ENCODE measurements at places on chromosomes 7 and 10.

- no peak for DNase-seq
Measured at GRCh38 chr7:79893991-79894390, 240.6 kb upstream of the GNAI1 start.

GRCh38 chr10:99431190-99431760, 851 bp upstream of the GOT1 start:
- DNase-seq: no peak

DNA sequence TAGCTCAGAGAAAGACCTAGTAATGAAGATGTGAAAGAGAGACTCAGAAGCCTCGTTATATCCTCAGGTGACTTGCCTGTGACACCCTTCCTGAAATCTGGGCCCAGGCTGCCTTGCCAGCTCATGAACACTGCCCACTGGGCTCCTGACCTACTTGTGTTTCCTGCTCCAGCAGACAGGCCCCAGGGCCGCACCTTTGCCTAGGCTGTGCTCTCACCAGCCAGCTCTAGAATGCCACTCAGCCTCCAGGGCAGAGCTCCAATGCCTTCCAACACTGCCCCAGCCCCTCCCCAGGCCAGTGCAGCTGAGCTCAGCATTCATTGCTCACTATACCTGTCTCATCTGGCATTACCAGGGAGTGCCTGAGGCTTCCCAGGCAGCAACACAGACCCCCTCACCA, 94.3 kb downstream of the DLG5 start:
- peak; percentile 61 for DNase-seq

GRCh38 chr7:142024547-142024946, 28.9 kb downstream of the MGAM start:
- DNase-seq: no peak

DNA sequence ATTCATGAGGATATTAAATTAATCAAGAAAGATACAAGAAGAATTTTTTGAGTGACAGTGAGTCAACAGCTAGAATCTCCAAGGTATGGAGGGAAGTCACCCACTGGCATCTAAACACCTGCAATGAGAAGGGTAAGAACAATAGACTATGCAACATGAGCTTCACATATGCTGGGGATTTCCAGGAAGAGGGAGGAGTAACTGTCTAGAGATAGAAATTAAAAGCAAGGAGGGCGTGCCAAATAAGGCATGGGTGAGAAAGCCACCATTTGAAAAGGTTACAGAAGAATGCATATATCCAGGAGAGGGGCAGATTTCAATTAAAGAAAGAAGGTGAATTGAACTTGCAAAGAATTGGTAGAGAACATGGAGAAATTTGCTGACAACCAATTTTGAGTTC, 365.7 kb downstream of the GPR37 start:
- no peak for DNase-seq

- DNase-seq: no peak
Measured at GRCh38 chr7:99631295-99632109, 14.8 kb downstream of the ZSCAN25 start.

DNA sequence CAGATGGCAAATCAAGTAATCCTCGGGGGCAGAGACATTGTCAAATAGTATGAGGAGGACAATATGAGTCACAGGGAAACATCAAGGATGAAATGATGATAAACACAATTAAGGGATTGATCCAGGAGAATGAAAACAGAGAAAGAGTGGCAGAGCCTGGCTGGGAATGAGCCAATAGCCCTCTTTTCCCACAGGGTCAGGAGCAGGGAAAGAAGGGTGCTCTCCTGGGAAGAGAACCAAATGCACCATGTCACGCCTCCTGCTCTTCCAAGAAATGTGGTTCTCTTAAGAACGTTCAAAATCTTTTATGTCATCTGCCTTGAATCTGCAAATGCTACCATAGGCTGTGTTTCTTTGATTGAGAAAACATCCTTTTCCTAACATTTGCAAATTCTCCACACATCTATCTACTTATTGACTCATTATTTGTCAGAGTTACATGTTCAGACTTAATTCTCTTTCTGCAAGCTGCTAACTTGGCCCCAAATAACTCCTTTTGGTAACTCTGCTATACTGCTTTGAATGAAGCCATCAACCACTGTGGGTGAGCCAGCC, 50.6 kb downstream of the HIPK2 start:
- DNase-seq: no peak

GRCh38 chr7:102874166-102874829, 38.5 kb upstream of the LRRC17 start:
- DNase-seq: no peak

DNA sequence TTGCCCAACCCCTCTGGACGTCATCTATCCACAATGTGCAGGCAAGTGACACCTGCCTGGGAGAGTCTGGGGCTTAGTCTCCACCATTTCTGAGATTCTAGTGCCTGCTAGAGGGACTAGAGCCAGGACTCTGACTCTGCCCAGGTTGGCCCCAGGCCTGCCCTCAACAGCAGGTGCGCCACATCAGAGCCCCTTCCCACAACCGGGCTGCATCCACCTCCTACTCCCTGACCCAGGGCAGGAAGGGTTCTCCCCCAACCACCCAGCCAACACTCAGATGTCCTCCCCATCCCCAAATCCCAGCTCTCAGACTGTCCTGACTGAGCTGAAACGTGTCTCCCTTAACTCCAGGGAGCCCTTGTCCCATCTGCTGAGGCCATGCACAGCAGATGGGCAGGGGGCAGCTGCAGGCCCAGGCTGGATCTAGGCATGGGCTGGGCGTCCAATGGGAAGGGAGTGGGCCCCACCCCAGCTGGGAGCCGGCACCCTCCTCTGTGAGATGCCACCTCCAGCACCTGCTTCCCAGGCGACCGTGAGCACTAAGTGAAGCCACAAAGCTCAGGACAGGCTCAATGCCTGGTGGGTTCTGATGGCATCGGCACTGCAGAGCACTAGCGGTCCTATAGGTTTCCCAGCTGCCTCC, 49.2 kb downstream of the RASGEF1A start:
- DNase-seq: no peak

GRCh38 chr10:35633006-35633980, 8.8 kb downstream of the FZD8 start:
- DNase-seq: no peak

DNA sequence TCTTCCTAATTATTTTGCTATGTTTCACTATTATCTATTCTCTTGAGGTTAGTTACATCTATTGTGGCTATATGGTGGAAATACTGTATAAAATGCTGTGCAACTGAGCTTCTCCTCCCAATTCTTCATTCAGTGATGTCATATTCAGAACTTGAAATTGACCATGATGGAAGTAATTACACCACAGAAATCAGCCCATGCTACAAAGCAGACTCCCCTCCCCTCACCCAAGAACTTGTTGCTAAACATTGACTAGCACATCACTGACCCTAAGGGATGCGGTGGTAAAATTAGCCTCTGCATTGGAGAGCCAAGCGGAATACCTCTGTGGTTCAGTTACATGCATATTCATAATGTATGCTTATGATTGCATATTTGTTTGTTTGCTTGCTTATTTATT, 8.8 kb downstream of the CALD1 start:
- DNase-seq: no peak

DNA sequence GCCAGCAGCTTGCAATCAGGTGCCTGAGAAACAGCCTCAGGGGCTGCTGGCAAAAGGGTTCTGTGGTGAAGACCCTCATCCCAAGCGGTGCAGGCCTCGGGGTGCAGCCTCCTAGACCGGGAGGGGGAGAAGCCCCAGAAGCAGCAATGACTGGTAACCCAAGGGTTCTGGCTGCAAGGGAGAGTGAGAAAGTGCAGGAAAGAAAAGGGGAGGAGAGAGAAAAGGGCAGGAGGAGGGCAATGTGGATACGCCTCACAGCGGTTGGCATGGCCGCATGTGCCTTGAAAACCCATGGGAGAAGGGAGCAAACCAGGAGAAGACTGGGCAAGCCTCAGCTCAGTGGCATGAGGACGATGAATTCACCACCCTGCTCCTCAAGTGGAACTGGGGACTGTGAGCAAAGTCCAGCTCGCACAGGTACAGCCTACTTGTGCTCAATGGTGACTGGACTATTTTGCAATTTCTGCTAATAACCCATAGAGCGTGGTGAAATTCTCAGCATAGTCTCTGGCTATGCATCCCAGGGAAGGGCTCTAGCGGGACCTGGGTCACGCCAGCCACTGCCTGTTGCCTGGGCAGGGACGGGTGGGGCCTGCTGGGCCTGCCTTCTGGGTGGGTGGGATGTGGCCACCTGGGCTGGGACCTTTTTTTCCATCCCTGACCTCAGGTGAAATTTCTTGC, 6.2 kb downstream of the CLRN3 start:
- DNase-seq: no peak

- DNase-seq: no peak
Measured at GRCh38 chr10:75417522-75417927, 13.9 kb upstream of the LRMDA start.

GRCh38 chr7:4800926-4801838, 25.8 kb downstream of the AP5Z1 start:
- DNase-seq: no peak

GRCh38 chr7:39527296-39527695, 38.9 kb upstream of the YAE1 start:
- DNase-seq: no peak

GRCh38 chr10:16518822-16519221, 2.9 kb downstream of the C1QL3 start:
- no peak for DNase-seq

DNA sequence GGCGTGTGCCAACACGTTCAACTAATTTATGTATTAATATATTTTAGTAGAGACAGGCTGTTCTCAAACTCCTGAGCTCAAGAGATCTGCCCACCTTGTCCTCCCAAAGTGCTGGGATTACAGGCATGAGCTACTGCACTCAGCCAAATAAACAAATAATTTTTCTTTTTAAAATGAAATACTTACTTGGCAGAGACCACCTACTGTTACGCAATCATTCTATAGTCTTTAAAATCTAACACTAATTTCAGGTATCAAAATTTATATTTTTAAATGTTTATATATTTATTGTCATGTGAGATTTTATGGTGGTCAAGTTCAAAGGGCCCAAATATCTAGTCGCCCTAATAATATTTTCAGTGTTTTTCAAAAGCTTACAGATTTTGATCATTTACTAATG, 323.3 kb downstream of the PCDH15 start:
- DNase-seq: no peak

DNA sequence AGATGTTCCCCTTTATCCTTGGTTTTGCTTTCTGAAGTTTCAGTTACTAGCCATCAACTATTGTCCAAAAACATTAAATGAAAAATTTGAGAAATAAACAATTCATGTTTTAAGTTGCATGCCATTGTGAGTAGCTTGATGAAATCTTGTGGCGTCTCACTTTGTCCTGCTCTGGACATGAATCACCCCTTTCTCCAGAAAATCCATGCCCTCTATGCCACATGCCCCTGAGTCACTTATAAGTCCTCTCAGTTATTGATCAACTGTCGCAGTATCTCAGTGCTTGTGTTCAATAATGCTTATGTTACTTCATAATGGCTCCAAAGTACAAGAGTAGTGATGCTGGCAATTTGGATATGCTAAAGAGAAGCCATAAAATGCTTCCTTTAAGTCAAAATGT, 208.0 kb upstream of the FERD3L start:
- DNase-seq: no peak

DNA sequence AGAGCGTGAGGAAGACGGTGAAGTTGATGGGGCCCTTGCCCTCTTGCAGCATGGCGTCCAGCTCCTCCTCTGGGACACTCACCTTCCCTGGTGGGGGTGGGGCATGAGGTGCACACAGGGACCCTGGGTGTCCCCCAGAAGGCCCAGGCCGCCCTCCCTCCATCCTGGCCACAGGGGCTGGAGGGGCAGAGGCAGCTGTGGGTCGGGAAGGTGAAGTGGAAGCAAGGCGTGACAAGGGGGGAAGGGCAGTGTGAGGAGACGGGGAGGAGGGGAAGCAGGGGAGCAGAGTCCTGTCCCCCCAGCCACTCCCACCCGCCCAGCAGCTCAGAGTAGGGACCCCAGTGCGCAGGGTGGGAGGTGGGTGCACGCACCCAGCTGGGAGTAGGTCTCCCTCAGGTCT, 791 bp downstream of the MYL7 start:
- no peak for DNase-seq

- DNase-seq: no peak
Measured at GRCh38 chr7:148982654-148983199, 45.6 kb downstream of the PDIA4 start.

DNA sequence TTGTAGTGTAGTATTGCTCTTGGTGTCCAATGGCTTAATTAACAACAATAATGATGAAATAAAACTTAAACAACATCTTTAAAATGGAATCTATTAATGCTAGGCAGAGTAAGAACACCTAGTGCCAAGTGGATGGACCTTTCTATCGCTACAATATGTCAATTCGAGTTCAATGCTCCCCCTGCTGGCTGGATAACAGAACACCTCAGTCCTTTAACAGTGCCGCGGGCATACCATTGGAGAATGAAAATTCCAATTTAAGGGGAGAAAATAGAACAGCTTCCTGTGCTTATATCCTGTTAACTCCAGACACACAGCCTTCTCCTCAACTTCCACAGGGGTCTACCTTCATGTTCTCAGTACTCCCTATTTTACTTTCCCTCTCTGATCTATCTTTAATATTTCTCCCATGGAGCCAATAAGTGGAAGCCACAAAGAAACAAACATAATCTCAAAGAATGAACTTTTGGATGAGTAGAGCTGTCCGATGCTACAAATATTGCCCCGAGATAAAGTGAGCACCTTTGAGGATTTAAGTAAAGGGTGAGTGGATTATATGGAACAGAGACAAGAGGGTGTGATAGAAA, 41.4 kb downstream of the COL1A2 start:
- peak; percentile 39 for DNase-seq

GRCh38 chr7:79734181-79734580, 280.7 kb upstream of the MAGI2 start:
- DNase-seq: no peak

DNA sequence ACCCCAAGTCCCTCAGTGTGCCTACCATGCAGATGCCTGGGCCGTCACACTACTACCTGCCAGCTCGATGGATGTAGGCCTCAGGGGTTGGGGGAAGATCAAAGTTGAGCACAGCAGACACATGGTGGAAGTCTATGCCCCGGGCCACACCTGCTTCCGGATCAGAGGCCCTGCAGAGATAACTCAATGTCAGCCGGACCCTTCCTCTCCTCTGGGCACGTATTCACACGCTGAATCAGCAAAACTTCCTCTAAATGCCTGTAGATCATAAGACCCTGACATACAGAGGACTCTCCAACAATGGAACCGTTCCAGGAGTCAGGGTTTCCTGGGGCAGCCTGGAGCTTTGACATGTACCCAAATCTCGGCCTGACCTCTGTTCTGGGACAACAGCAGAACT, 3.7 kb downstream of the DDX56 start:
- DNase-seq: no peak

DNA sequence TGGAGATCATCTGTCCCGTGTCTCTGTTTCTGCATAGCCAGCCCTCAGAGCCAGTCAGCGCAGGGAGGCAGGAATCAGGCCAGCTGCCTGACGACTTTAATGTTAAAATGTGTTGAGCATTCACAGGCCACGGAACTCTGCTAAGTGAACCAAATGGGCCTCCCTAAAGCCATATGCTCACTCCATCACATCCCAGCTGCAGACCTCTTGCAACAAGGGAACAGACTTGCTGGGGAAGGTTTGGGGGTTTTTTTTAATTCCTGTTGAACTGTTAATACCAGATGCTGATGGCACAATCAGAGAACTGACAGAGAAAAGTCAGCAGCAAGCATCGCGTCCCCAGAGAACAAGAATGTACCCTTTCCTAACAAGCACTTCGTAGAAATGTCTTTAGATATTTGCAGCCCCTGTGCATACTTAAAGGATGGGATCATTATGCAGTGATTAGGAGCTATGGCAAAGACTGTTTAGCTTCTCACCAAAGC, 900.4 kb upstream of the AUTS2 start:
- DNase-seq: no peak
